Fibroblast of the aortic adventitia (primary cell): ENCODE measurements at places on chromosomes 6 and 20. TPM values are rescaled to one million over a fixed set of nuclear protein-coding genes. Genes with fewer than 3 reads are reported as not detected.

The DEFB132 gene
- not detected in 2 replicates for total RNA-seq

The TMEM170B gene
- 1.4 and 2.5 TPM in 2 replicates for total RNA-seq

The CDSN gene
- not detected in 2 replicates for total RNA-seq

The ETV7 gene
- 0.09 TPM in 1 of 2 replicates, not detected in the other for total RNA-seq

The PDE10A gene
- 6.1 and 12.7 TPM in 2 replicates for total RNA-seq

The FAM209B gene
- total RNA-seq: not detected in 2 replicates

The SEMG1 gene
- total RNA-seq: not detected in 2 replicates

The RIPPLY2 gene
- not detected in 2 replicates for total RNA-seq

The RAMACL gene
- total RNA-seq: 2.4 and 2.5 TPM in 2 replicates

The BLTP3A gene
- total RNA-seq: 3.4 and 8.9 TPM in 2 replicates

The RAET1E gene
- total RNA-seq: 0.63 TPM in 1 of 2 replicates, not detected in the other

The HAO1 gene
- total RNA-seq: not detected in 2 replicates

The GRIK2 gene
- 8.3 and 8.9 TPM in 2 replicates for total RNA-seq

The RFX6 gene
- total RNA-seq: not detected in 2 replicates

The PTGIS gene
- total RNA-seq: 279 and 1,011 TPM in 2 replicates

The SLC22A2 gene
- not detected in 2 replicates for total RNA-seq

The MROH8 gene
- total RNA-seq: 0.49 and 3.1 TPM in 2 replicates

The HRH3 gene
- not detected in 2 replicates for total RNA-seq

The FILIP1 gene
- total RNA-seq: 0.45 and 5.5 TPM in 2 replicates

The GLP1R gene
- not detected in 2 replicates for total RNA-seq

The TCF21 gene
- total RNA-seq: 2.9 and 5.0 TPM in 2 replicates

The SLC22A3 gene
- 0.72 and 1.5 TPM in 2 replicates for total RNA-seq

The EBF4 gene
- 0.09 and 2.6 TPM in 2 replicates for total RNA-seq

The TGIF2 gene
- total RNA-seq: 3.1 and 4.8 TPM in 2 replicates

The DEFB119 gene
- not detected in 2 replicates for total RNA-seq

The KCNK16 gene
- not detected in 2 replicates for total RNA-seq

The TGM2 gene
- total RNA-seq: 6.0 and 117 TPM in 2 replicates

The RAD21L1 gene
- total RNA-seq: not detected in 2 replicates

The FHL5 gene
- not detected in 2 replicates for total RNA-seq

The OTOR gene
- not detected in 2 replicates for total RNA-seq

The RNF217 gene
- 24.9 and 25.3 TPM in 2 replicates for total RNA-seq

The MLIP gene
- total RNA-seq: not detected in 2 replicates

The DAAM2 gene
- 3.4 and 11.5 TPM in 2 replicates for total RNA-seq

The SGK2 gene
- 0.09 TPM in 1 of 2 replicates, not detected in the other for total RNA-seq

The LY6G5C gene
- 1.1 TPM in 1 of 2 replicates, not detected in the other for total RNA-seq

The POLR1C gene
- total RNA-seq: 27.0 and 45.7 TPM in 2 replicates

The KLC4 gene
- total RNA-seq: 11.3 and 15.3 TPM in 2 replicates

The EDN1 gene
- 2.3 and 7.4 TPM in 2 replicates for total RNA-seq

The HLA-DQB1 gene
- not detected in 2 replicates for total RNA-seq

The CD40 gene
- total RNA-seq: 0.45 and 1.5 TPM in 2 replicates

The OXT gene
- not detected in 2 replicates for total RNA-seq

The SLC32A1 gene
- not detected in 2 replicates for total RNA-seq

The ATP6V1G2 gene
- total RNA-seq: 3.8 and 6.7 TPM in 2 replicates

The FANCE gene
- total RNA-seq: 5.1 and 7.7 TPM in 2 replicates

The SNX14 gene
- total RNA-seq: 99.1 and 188 TPM in 2 replicates

The LY6G6D gene
- total RNA-seq: not detected in 2 replicates

The LPIN3 gene
- total RNA-seq: 3.4 and 5.3 TPM in 2 replicates

The RTN4IP1 gene
- 1.9 and 7.6 TPM in 2 replicates for total RNA-seq

The METTL24 gene
- 0.09 and 0.16 TPM in 2 replicates for total RNA-seq

The TGM3 gene
- total RNA-seq: 0.08 TPM in 1 of 2 replicates, not detected in the other

The GJA1 gene
- total RNA-seq: 245 and 251 TPM in 2 replicates

The GSTA3 gene
- total RNA-seq: not detected in 2 replicates

The BMP5 gene
- total RNA-seq: not detected in 2 replicates

The GSTA2 gene
- total RNA-seq: not detected in 2 replicates

The DNMT3B gene
- total RNA-seq: 1.1 and 3.3 TPM in 2 replicates

The REM1 gene
- 0.16 TPM in 1 of 2 replicates, not detected in the other for total RNA-seq

The POM121L2 gene
- total RNA-seq: not detected in 2 replicates

The KCNB1 gene
- 0.27 and 0.41 TPM in 2 replicates for total RNA-seq
